ENCODE measurements at places on chromosomes 16 and 17.

DNA sequence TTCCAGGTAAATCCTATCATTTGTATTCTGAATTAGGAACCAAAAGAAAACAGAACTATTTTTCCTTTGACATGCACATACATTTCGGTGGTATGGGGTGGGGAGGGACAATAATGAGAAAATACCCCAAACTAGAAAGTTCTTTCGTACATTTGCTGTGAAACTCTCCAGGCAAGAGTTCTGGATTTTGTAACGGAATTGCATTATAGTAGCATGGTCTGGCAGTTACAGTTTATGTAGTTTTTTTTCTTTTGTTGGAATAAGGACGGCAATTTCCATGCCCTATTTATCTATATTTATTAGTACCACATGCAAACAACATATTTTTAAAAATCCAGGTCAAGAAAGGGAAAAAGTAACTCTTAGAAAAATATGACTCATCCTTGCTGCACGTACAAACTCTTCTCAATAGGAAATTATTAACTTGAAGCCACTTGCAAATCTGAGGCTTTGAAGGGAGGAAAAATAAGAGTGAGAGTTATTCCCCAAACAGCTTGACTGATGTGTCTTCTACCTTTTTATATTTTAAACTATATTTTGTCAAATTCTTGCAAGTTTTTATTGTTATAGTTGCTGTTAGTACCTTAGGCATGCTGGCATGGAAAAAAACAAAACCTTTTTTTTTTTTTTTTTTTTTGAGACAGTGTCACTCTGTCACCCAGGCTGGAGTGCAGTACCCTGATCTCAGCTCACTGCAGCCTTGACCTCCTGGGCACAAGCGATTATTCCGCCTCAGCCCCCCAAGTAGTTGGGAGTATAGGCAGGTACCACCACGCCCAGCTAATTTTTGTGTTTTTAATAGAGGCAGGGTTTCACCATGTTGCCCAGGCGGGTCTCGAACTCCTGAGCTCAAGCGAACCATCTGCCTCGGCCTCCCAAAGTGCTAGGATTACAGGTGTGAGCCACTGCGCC, 69.3 kb downstream of the WWP2 start:
- no peak for DNase-seq

DNA sequence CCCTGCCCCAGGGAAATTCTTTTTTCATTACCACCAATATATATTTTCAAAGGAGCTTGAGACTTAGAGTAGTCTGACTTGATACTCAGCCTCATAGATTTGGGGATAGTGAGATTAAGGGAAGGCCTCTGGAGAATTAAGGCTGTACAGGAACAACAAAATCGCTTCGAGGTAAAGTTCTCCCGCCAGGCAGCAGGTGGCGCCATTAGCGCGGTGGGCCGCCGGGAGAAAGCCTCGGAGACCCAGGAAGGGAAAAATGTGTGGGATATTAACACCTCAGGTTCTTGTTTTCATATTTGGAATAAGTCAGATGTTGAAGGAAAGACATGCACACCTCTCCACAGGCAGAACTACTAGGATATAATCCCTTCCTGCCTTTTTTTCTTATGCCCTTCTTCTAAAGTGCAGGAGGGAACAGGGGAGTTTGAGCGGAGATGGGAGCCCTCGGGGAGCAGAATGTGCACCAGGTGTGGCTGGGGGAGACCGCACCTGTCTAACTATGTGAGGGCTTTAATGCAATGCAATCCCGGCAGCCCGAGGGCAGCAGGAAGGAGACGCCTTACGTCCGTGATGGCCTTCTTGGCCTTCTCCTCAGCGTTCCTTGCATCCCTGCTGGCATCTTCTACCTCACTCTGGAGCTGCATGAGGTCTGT, 25.9 kb downstream of the MYH3 start:
- no peak for DNase-seq

DNA sequence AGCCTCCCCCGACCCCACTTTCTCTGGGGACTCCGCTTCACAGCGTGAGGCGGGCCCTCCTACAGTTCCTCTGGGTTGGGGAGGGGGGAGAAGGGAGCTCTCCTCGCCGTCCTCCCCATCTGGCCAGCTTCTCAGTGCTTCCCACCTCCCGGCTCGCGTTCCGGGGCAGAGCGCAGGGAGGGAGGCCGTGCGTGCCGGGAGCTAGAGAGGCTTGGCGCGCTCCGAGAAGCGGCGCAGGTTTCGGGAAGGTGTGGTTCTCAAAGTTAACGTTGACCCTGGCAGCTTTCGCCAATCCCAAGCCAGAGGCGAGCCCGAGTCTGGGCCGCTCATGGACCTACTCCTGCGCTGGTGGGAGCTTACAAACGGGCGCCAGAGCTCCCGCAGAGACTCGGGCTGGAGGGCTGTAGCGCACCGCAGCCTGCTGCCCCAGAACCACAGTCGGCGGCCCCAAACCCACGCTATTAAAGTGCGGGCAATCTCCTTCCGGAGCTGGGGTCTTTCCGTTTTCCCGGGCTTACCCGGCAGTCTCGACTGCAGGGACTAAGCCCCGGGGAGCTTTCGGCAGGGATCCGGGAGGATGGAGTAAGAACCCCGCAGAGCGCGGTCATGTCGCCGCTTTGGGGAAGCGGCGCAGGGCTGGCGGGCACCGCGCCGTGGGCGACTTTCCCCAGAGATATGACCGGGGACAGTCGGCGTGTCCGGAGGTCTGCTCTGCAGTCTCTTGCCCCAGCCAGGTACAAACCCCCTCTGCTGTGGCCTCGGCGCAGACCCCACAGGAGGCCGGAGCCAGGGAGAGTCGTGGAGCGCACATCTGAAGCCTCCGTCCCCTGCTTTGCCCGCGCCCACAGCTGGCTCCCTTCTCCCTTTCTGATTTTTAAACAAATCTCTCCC, 787 bp downstream of the CDH11 start:
- no peak for DNase-seq

DNA sequence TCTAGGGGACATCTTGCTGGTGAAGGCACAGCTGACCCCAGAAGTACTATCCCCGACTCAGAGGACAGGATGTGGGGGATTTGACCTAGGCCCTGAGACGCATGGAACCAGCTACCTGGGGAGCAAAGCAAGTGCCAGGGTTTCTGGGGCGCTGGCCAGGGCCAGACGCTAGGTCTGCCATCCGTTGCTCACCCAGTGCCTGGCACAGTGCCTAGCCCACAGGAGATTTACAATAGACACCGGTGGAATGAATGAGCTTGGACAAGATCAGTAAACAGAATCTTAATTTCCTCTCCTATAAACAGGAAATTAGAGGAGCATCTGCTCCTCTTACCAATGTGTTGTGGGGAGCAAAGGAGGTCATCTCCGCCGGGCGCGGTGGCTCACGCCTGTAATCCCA, 5.0 kb downstream of the RPRML start:
- DNase-seq = no peak

DNA sequence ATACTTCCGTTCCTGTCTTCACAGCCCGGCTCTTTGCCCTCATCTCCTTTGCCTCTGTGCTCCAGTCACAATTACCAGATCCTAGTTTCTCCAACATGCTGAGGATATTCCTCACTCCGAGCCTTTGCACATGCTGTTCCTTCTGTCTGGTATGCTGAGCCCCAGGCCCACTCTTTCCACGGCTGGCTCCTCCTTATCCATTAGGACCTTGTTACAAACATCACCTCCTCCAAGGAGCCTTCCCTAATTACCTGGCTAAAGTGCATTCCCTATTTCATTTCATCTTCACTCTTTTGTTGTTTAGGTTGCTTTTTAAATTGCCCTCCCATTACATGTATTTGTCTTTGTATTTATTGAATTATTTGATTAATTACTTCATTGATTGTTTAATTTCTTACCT, 14.9 kb upstream of the ADGRG1 start:
- no peak for DNase-seq

DNA sequence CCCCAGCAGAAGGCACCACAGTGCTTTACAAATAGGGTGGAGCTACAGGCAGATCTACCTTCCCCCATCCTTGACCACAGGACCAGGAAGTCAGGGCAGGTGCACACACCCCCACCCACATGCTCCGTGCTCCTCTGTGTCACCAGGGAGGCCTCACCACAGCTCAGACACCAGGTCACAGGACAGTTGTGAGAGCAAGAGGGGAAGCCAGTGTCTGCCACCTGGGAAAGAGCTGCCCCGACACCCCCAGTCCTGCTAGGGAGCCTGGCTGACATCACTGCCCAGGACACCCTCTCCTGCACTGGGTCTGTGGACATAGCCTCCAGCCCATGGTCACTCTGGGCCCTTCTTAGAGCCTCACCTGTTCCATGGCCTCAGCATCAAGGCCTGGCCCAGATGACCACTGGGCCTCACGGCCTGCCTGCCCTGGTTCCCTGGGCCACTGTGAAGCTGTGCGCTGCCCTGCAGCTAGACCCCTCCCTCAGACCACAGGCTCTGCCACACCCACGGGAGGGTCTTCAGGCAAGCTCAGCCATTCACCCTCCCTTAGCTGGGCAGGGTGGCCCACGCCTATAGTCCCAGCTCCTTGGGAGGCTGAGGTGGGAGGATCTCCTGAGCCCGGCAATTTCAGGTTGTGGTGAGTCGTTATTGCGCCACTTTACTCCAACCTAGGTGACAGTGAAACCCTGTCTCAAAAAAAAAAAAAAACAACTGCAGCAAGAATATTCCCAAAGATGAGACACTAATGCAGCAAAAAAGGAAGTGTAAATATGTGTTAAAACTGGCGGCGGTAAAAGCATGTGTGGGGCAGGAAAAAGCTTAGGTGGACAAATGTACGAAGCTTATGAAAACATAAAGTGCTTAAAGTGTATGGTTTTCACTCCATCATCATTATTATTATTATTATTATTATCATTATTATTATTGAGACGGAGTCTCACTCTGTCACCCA, 14.2 kb downstream of the POLR3K start:
- no peak for DNase-seq

DNA sequence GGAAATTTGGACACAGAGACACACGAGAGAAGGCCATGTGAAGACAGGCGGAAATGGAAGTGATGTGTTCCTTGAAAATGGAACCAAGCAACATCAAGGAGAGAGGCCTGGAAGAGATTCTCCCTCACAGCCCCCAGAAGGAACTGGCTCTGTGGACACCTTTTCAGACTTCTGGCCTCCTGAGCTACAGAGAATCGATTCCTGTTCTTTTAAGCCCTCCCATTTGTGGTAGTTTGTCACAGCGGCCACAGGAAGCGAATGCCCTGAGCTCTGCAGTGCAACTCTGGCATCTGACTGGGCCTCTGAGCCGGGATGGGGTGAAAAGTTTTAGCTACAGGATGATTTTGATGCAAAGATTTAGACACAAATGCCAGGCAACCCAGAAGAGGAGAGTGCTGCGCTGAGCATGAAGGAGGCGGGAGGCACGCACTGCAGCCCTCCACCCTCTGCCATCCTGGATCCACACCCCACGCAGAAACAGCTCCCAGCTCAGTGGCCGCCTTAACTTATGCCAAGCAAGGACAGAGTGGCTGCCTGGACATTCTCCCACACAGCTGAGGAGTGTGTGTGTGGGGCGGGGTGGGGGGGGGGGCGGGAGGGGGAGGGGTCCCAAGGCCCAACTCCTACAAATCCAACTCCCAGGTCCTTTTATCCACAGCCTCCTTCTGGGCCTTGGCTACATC, 2.2 kb downstream of the TIMP2 start:
- no peak for DNase-seq

- no peak for DNase-seq
These were observed 80.4 kb downstream of the ENGASE start for GRCh38 chr17:79154951-79155585.

DNA sequence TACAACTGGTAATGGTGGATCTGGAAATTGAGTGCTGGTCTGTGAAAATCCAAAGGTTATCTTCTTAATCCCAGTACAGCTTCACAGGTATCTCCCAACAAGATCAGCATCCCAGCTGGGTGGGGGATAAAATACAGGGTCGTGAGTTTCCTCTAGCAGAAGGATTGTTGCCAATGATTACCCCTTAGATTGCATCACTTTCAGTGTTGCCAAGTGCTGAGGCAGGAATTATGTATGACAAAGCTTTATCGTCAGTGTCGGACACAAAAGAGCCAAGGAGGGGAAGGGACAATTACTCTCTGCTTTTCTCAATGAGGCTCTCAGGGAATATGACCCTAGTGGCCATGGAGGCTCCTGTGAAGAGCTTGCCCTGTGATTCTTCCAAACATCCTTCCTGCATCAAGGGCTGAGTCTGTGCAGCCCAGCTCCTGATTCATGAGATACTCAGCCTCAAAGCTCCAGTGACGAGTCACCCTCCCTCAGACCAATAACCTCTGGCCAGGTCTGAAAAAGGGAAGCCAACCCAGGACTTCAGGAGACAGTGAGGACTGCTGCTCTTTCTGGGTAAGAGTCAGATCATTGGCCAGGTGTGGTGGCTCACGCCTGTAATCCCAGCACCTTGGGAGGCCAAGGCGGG, 15.0 kb downstream of the OR1F1 start:
- DNase-seq = no peak

DNA sequence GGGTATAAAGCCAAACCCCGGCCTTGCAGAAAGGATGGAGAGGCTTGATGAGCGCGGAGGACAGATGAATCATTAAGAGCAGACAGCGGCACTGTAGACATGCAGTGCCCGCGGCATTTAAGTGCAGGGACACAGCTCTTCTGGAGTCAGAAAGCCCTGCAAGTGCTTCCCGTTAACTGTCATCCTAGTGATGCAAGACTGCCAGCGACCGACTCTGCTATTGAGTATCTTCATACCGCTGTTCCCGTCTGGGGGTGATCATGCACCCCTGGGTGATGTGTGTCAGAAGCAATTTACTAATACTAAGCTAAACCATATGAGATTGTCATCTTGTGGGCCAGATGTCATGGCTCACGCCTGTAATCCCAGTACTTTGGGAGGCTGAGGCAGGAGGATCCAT, 101.0 kb downstream of the ABCC6 start:
- DNase-seq = no peak

DNA sequence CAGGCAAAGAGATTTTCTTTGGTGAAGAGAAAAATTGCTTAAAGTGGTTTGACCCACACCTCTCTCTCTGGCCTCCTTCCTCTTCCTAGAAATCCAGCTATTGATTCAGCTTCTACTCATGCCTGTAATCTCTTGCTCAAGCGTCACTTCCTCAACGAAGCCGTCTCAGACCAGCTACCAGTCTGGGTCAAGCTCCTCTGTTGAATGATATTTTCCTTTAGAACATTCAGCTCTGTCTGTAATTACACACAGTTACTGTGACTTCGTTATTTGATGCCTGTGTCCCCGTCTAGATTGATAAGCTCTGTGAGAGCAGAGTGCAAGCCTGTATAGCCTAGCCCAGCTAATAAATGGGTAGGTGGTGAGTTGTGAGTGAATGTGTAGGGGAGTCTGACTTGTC, 168.5 kb downstream of the GRIN2A start:
- no peak for DNase-seq

GRCh38 chr16:85065099-85065498, 37.5 kb downstream of the KIAA0513 start:
- DNase-seq = no peak

DNA sequence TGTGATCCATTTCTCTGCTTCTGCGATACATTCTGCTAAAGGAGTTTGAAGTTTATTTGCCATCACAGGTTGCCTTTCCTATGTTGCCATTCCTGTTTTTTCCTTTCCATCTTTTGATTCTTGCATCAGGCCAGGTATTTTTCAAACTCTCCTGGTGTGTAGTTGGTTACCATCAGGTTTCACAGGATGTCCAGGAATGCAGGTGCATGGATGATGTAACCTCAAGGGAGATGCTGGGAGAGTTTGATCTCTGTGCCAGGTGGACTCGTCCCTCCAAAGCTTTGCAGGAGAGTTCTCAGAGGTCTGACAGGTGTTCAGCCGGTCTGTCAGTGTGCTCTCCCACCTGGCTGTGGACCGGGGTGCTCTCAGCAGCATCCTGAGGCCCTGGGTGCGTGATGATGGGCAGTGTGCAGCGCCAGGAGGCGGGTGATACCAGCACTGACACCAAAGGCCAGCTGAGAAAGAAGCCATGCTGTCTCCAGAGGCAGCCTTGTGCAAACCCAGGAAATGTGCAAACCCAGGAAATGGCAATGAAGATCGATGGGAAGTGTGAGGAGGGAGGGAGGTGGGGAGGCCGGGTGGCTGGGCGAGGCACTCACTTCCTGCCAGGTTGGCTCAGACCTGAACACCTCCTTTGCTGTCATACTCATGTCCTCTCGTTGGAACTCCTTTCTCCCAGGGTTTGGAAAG, 1.7 kb downstream of the ATP2C2 start:
- DNase-seq = no peak
